ENCODE measurements at places on chromosomes 1 and 21.

GRCh38 chr1:9558271-9558945 is 19.1 kb downstream of the SLC25A33 start:
- no peak for DNase-seq

GRCh38 chr1:109610609-109611307 is 8.7 kb downstream of the GNAT2 start:
- DNase-seq, result no peak

- no peak for DNase-seq
These were observed 30.0 kb downstream of the WNT3A start for GRCh38 chr1:228036701-228037231.

DNA sequence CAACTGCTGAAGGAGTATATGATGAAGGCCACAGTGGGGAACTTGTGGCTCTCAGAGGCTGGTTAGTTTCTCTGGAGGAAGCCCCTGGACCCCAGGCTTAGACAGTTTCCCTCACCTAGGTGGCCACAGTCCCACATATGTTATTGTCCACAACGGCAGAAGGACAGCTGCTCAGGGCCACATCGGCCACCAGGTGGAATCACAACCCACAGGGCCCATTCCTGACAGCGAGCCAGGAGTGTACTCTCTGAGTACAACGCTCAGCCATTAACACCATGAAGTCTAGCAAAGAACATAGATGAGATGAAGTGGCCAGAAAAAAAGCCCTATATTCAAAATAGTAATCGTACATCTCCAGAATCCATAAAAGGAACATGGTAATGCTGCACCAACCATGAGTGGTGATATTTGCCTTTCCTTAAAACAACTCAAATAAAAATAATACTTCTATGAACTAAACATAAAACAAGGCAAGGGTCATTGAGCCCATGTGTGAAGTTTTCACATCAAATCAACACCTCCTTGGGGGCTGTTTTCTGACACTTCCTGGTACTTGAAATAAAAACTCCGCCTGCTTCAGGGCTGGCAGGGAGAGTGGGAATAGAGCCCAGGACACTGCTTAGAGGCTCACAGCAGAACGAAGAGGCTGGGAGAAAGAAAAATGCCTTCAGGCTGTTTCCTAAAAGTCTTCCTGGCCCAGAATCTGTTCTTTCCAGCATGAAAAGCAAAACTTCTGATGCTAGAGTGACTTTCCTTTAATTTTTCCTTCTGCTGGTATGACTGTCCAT is 383.3 kb downstream of the HHAT start:
- no peak for DNase-seq

Measured in activated T-helper 9 cell treated with anti-CD3 and anti-CD28 coated beads, Interleukin-2, amount 50 U/mL, for 16 hours (primary cell).